ENCODE measurements at places on chromosomes 5 and 9.

- DNase-seq = peak; percentile 88
Observed at GRCh38 chr5:73370640-73371583, 77.7 kb downstream of the FOXD1 start.

GRCh38 chr5:73654171-73654811, 28.3 kb downstream of the ARHGEF28 start:
- no peak for DNase-seq

- DNase-seq = no peak
Observed at GRCh38 chr5:91132550-91132949, 250.6 kb downstream of the ARRDC3 start.

- no peak for DNase-seq
Observed at GRCh38 chr5:91058575-91058974, 324.5 kb downstream of the ARRDC3 start.

DNA sequence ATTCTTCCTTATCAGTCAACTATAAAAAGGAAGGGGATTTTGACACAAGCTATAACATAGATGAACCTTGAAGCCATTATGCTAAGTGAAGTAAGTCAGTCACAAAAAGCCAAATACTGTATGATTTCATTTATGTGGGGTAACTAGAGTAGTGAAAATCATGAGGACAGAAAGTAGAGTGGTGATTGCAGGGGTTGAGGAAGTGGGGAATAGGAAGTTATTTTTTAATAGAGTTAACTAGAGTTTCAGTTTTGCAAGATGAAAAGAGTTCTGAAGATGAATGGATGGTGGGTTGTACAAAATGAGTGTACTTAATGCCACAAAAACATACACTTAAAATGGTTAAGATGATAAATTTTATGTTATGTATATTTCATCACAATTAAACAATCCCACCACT, 65.4 kb upstream of the FAM174A start:
- DNase-seq = no peak

DNA sequence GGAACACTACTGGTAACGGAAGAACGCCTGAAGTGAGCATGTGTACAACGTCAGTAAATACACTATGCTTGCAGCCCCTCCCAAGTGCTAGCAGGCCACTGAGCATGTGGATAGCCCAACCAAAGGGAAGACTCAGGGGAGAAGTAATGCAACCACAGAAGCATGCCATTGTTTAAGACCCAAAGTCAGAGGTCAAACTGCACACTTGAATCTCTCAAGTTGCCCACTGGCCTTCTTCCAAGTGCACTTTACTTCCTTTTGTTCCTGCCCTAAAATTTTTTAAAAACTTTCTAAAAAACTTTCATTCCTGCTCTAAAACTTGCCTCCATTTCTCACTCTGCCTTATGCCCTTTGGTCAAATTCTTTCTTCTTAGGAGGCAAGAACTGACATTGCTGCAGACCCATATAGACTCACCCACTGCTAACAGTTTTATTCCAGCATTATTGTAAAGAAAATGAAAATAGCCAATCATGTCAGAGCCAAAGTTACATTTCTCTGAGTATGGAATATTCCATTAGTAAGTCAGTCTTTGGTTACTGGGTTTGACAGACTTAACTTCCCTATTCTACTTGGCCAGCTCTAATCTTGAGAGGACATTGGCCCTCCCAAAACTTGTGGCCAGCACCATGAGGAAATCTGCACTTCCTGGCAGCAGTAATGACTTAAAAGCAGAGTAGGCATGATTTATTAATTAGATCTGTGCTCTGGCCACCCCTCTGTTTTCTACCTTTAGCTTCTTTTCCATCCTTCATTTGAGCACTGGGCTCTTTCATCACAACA, 76.9 kb downstream of the TSSK1B start:
- DNase-seq = no peak

GRCh38 chr9:16257604-16258003, 612.9 kb downstream of the BNC2 start:
- DNase-seq = no peak

GRCh38 chr9:80964914-80965313, 724.4 kb downstream of the TLE1 start:
- no peak for DNase-seq

- peak; percentile 65 for DNase-seq
Observed at GRCh38 chr5:156526081-156526925, 199.3 kb downstream of the SGCD start.

DNA sequence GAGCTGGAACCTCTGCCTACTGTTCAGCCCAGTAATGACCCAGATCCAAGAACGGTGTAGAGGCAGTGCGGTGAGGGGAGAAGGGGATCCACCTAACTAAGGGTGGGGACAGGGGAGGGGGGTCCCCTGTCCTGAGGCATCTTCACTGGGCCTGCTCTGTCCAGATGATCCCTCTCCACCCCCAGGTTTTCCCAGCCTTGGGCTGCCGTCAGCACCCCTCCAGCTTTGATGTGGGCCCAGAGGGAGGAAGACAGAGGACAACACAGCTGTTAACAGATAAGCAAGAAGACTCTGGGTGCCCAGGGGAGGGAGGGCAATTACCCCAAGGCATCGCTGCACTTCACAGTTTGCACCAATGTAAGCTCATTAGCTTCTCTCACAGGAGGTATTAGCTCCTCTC, 19.3 kb downstream of the BICD2 start:
- no peak for DNase-seq

DNA sequence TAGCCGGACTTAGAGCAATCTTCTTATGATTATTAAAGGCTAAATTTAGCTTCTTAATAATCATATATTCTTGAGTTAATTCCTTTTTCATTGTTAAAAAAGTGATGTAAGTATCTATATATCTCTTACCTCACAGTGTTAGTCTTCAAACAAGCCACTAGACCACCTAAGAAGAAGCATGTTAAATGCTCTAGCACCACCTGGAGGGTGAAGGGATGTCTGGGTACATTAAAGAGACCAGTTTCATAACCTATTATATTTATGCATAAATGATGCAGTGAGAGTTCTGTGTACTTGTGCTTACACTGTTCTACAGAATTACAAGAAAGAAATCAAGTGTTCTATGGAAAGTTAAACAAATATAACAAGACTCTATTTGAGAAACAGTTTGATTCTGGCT, 55.9 kb upstream of the SLCO6A1 start:
- no peak for DNase-seq

GRCh38 chr5:148641735-148642134, 12.6 kb downstream of the HTR4 start:
- no peak for DNase-seq

DNA sequence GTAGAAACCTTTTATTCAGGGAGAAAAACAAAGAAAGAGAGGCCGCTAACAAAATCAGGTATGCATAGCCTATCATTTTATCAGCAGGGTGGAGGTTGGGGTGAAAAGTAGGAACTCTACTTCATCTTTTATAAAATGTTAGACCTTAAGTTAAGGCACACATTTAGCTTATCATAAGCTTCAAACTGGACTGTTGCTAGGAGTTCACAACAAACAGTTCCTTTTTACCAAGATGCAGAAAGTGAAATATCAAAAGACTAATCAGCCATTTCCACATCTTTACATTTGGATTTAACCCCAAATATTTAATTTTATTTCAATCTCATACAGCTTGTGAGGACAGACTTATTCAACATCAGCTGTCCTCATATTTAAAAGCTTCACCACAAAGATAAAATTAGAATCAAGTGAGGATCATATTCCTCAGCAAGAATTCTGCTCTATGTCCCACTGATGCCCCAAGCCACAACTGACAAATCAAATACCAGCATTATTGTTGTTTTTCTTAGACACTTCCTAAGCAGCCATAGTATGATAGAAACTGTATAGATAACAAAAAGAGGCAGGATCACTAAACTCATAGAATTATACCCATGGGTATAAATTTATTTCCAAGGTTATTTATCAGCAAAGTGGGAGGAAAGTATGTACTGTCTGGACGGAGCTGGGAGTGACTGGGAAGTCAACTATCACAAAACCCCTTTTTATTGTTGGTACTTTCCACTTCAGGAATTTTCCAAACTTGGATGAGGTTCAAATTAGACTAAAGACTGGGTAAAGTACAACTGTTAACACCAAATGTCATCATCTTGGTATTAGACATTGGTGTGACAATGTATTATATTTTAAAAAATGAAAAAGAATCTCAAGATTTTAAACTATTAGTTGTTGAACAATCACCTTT, 29.9 kb upstream of the MYOT start:
- DNase-seq = no peak

- DNase-seq = no peak
Observed at GRCh38 chr5:163467682-163468081, 7.2 kb downstream of the HMMR start.

DNA sequence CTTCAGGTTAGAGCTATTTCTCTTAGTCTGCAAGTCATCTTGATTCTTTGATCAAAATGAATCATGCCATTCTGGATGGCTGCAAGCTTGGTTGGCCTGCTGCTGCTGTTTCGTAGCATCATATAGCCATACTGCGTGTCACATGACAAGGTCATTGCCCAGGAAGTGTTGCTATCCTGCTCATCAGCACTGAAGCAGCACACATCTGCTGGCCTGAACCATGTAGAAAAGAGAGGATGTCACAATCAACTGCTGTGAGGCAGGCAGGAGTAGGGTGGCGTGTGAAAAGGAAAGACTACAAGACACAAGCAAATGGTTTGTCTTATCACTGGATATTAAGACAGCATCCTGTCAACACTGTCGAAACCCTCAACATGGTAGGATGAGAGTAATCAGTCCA, 376.7 kb upstream of the RORB start:
- no peak for DNase-seq

GRCh38 chr9:92634712-92635605, 35.0 kb downstream of the IPPK start:
- peak; percentile 20 for DNase-seq

DNA sequence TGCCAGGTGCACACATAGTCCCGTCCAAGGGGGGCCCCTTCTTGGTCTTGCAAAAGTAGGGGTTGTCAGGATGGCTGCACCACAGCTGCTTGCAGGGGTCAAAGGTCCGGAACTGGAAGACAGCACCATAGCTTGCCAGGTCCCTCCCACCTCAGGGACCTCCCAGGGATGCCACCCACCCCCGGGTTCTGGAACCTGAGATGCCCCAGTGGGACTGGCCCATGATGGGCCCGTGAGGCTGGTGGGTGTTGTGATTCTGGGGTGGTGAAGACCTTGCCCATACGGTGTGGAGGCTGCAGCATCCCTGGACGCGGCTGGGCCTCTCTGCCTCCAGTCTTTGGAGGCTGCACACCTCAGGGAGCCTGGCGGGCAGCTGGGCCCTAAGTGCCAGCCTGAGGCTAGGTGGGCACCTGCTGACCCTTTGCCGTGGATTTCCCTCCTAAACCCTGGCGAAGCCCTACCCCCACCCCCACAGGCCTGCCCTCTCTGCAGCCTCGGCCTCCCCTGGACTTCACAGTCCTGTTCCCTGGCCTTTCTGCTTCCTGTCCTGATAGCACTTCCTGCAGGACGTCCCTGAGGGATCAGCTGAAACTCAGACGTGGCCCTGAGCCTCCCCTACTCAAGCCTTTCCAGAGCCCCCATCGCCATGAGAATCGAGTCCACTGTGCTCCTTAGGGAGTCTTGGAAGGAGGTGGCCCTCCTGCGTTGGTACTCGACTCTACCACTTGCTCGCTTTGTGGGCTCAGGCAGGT, 92.1 kb downstream of the ZNF354C start:
- no peak for DNase-seq

DNA sequence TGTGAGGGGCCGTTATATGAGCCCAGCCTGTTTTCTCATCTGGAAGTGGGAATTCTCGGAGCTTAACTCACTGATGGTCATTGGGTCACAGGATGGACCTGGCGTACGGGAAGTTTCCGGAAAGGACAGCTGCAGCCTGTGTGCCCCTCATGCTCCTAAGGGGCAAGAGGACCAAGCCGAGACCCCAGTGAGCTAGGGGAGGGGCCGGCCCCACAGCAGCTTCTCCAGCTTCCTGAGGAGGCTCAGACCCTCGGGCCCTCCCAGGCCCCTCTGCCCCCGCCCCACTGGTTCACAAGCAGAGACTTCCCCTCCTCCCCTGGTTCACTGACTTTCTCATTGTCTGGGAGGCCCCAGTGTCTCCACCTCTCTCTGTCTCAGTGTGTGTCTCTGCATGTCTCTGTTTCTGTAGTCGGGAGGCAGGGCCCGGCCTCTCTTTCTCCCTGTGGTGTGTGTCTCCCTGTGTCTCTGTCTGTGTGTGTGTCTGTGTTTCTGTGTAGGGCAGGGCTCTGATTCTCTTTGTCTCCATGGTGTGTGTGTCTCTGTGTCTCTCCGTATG, 32.3 kb upstream of the FIBCD1 start:
- DNase-seq = no peak

DNA sequence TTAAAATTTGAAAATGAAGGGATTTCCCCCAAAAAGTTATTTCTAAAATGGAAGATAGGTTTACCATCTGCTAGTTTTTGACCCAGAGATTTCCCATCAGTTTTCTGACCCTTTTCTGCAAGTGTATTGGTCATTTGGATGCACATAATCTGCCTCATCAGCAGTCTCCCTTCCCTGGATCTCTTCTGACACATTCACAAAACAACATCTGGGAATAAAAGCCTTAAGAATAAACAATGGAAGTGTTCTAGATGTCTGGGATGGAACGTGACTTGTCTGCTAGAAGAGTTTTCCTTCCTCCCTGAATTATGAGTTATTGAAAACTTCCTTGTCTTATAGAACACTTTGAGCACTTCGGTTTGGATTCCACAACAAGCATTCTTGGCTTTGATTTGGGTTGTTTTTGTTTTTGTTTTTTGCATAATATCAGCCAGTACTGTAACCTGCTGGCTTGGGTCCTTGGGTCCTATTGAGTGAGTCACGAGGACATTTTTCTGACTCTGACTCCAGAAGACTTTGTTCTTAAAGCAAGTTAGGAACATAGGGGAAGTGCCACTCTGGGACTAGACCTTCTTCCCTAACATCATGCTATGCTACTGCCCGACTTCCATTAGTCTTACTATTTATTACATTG, 18.2 kb upstream of the ESM1 start:
- DNase-seq = no peak

DNA sequence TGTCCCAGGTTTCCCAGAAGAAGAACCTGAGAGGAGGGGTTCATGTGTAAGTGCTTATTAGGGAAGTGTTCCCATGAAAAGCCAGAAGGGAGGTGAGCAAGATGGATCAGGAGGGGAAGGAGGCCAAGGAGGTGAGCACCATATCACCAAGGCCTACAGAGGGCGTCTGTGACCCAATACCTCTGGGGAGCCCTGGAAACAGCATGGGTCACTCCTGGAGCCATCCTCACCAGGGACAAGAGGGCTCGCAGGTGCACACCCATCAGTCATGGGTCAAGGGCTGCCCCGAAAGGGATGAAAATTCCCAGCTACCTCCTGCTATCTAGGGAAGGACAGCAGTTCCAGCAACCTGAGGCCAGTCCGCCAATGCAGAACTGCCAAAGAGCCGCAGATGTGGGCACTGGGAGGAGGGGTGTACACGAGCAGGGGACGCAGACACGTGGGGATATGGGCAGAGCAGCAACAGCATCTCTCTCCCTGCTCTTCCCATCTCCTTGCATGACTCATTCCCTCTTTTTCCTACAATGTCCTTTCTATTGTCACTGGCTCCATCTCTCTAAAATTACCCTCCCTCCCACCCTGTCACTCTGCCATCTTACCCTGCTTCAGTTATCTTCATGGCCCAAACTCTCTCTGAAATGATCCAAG, 167.6 kb upstream of the FSTL4 start:
- DNase-seq = no peak

- DNase-seq = no peak
Observed at GRCh38 chr5:172638209-172638768, 2.8 kb upstream of the NEURL1B start.
